BE2C (cell line): ENCODE measurements at places on chromosomes 1 and 21.

DNA sequence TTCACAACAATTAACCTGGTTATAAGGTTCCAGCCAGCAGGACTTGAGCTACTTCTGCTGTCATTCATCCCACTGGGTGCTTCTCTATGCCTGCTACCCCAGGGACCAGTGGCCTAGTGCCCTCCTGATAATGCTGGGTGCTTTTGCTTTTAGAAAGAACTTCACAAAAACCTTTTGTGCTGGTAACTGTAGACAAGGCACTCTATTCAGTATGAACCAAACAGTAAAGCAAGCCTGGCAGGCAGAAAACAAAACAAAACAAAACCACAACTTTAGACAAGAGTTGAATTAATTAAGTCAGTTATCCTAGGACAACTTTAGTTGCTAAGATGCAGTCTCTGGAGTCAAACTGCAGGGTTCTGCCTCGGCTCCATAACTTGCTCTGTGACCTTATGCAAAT lies 61.9 kb upstream of the ADGRL2 start:
- no peak for DNase-seq

DNA sequence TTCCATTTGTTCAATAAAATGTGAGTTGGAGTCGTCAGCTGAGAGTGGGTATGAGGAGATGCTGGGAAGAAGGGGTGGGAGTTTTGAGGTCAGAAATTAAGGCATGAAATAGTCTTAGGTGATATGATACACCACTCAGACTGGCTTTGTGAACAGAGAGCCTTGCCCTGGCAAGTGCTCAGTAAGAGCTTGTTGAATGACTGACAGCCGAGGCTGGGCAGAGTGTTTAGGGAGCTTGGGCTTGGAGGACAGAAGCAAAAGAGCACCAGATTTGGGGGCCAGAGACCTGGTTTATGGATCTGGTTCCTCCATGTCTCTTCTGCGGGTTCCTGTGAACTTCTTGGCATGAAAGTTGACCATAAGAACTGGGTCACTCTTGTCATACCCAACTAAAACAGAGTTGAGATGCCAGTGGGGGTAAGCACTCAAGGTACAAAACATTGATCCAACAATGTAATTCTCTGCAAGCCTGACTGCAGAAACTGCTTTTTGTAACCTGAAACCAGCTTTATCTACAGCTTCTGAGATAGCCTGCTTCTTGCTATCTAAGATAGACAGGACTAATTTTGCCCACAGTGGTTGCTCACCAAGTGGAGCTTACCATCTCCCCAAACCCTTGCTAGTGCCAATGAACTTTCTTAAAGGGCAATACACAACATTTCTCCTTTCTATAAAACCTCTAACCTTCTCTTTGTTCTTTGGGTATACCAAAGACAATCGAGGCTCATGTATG lies 126.4 kb downstream of the TENT5C start:
- DNase-seq: no peak

GRCh38 chr1:113654883-113655282 lies 104.4 kb downstream of the PHTF1 start:
- no peak for DNase-seq

DNA sequence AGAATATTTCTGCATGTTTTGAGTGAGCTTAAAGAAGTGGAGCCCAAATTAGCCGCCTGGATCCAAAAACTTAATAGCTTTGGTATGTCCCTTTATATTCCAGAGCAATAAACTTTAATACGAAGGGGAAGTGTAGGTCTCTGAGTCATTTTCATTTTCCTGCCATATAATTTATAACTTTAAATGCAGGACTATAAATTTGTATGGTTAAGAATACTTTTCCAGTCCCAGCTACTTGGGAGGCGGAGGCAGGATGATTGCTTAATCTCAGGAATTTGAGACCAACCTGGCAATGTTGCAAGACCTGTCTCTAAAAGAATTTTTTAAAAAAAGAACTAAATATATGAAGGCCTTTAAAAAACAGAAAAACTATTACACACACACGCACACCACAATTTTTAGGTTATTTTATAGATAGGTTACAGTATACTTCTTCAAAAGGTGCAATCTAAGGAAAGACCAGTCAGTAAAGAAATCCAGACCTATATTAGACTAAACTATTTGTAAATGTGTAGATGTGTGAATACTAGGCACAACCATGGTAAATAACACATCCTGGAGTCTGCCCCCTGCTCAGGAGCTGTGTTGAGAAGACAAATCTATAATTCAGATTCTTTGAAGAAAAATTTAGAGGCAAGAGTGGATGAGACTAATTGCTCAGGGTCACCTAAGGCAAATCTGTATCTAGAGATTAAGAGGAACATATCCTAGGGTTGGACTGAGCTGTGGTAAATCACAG lies 80.3 kb downstream of the TTC3 start:
- no peak for DNase-seq

GRCh38 chr1:196466166-196466565 lies 142.1 kb downstream of the KCNT2 start:
- no peak for DNase-seq

DNA sequence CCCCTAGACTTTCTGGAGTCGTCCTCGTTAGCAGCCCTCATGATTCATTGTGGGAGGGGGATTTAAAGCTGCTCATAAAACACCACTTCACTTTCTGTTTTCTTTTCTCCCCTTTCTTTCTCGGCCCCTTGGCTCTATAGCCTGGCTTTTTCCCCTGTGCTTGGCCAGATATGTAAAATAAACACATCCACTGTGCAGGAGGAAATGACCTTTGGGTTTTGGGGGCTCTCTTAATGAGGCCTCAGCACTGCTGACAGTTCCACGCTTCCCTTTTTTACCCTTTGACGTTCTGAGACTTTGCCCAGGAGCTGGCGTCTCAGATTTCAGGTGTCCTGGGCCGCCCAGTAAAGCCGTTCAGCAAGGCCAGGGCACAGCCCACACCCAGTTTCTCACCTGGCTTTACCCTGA lies 65.7 kb downstream of the RUNX3 start:
- no peak for DNase-seq

- no peak for DNase-seq
These were observed 14.6 kb downstream of the CEP350 start for GRCh38 chr1:179968994-179969919.

DNA sequence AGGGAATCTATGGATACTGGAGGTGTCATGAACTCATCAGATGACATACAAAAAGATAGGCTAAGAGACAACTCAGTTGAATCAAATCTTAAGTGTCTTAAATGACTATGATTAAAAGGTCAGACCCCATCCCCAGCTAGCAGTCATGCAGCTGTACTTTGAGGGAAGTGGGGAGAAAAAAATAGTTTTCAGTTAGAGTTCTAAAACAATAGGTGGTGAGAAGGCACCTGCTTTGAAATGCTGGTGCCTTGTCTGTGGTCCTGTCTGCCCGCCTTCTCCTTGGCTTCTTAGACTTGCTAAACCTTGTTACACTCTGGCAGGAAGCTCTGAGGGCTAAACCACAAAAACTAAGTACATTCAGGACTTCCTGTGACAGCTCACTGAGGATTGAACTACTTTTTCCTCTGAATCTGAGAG lies 15.3 kb downstream of the CD2 start:
- no peak for DNase-seq

- DNase-seq: no peak
These were observed 202.8 kb downstream of the RRAGC start for GRCh38 chr1:38656726-38657125.

GRCh38 chr21:46068516-46069079 lies 29.3 kb upstream of the COL6A2 start:
- no peak for DNase-seq

DNA sequence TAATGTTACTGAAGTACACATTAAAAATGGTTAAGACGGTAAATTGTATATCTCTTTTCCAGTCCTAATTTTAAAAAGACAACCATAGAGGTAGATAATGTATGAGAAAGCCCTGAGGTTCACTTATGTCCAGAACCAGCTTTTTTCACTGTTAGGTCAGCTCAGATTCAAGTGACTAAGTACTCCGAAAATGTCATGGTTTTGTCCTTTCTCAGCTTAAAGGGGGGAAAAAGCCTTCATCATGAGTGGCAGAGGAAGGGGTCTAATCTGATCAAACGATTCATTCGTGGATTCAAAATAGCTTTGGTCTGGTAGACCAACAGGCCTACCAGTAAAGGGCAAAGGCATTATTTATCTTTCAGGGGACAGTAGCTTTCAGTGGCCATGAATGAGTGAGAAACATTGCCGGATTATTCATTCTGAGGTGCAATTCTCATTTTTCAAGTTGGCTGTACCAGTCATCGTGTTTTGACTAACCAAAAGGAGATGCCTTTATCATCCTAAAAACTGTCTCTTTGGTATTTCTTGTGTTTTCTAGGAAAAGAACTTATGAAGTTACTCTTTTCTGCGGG lies 208.4 kb downstream of the HHIPL2 start:
- DNase-seq: no peak

DNA sequence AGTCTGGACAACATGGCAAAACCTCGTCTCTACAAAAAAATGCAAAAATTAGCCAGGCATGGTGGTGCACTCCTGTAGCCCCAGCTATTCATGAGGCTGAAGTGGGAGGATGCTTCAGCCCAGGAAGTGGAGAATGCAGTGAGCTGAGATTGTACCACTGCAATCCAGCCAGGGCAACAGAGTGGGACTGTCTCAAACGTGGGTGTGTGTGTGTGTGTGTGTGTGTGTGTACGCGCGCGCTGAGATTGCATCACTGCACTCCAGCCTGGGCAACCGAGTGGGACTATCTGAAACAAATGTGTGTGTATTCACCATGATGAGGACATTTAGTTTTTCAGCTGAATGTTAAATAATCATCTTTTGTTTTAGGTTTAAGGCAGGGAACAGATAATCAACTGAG lies 21.1 kb downstream of the USP1 start:
- DNase-seq: no peak

- DNase-seq: peak; percentile 29
These were observed 19.8 kb downstream of the CTNNBIP1 start for GRCh38 chr1:9890224-9890731.

- DNase-seq: no peak
These were observed 91.6 kb upstream of the CAMK1G start for GRCh38 chr1:209491897-209492296.

DNA sequence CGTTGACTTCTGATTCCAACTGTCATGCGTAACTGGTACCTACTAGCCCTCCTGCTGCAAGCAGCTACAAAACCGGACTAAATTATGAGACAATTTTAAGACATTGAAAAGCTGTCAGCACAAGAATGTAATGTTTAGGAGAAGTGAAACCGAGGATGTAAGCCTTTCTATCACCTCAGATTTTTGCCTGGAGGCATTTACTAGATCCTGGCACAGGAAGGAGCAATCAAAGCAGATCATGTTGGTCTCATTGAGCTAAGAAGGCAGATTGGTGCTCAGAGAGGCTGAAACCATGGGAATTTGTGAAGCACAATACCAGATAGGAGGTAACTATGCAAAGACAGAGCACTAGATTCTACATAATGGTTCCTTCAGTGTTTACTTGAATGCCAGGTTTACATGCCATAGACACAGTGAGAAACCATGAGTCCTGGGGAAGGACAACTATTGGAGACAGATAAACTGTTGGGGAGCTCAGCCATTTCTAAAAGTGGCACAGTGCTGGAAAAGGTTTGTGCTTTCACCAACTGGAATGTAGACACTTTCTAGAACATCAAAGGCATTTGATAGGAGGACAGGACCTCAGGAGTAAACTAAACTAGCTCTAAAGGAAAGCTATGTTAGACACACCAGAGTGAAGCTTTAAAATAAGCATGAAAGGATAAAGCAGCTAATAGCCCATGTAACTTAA lies 179.4 kb downstream of the LYPLAL1 start:
- DNase-seq: no peak

DNA sequence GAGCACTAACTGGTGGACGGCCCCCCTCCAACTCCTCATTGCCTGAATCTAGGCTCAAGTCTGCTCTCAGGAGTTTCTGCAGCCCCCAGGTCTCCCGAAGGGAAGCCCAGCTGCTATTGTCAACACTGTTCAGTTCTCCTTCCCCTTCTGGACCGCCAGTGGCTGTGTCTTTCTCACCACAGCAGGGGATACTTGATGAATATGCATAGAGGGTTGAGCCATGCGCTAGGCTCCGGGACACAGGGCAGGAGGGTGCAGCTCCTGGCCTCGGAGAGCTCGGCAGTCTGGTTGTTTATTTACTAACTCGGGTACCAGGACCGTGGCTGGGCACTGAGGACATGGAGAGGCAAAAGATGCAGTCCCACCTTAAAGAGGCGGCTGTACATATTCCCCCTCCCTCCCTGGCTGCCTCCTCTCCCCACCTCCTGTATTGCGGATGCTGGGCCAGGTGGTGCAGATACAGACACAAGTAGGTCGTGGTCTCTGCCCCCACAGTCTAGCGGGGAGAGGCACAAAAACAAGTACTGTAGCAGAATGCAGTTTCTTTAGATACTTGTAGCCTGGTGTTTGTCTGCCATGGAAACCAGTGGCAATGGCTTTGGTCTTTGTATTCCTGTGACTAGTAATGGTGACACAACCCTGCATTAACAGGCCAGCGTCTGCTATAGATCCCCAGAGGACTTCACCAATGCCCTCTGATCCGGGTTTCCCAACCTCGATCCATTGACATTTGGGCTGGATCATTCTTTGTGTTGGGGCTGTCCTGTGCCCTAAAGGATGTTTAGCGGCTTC lies 26.2 kb downstream of the ARHGEF10L start:
- DNase-seq: no peak

DNA sequence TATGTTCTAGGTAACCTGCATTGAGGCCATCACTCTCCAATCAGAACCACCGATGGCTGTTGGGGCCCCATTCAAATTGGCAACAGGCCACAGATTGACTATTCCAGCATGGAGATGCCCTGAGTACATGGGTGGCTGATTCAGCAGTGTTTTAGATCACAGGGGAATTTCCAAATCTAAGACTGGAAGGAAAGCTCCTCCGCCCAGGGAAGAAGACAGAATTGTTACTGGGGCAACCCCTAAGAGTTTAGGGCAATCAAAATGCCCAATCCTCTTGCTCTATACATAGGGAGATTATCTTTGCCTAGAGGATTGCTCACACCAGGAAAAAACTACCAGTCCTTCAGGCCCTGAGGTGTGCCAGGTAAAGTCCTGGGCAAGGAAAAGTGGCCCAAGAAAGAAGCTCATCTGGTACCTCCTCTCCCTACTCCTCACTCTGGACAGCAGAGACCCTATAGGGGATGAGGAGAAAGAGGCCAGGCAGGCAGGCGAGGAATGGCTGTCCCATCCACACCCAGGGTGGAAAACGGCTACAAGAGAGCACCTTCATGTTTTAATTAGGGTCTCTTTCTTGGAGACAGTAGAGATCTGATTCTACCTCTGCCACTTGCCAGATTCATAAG lies 5.8 kb downstream of the S100A8 start:
- DNase-seq: no peak

GRCh38 chr1:54872036-54872331 lies 15.0 kb downstream of the DHCR24 start:
- no peak for DNase-seq

DNA sequence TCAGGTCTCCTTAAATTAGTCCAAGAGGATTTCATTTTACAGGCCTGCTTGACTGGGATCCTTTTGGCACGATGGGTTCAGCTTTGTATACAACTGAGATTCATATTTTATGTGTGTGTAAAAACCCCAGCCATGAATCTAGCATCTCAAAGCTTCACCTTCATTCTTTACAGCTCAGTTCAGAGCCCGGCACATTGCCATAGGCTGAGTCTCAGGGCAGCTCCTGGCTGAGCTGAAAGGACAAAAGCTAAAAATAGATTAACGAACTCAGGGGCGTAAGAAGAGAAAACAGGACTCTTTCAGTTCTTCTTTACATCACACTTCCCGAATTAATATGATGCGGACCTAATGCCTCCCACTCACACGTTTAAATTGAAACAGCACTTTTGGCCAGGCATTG lies 262.8 kb upstream of the PBX1 start:
- no peak for DNase-seq
